ENCODE measurements at places on chromosomes 2 and 18.

- no peaks in the 10 kb centered on the region for H3K27me3 ChIP-seq
- no peaks in the 10 kb centered on the region for H3K4me1 ChIP-seq
- no peak overlapping the region for H3K4me3 ChIP-seq
- DNase-seq = no peak
- H3K27ac ChIP-seq = no peak overlapping the region
These were observed 18.2 kb downstream of the ADRA2B start for GRCh38 chr2:96097951-96098823.

GRCh38 chr2:68726608-68727367, 7.8 kb upstream of the ARHGAP25 start:
- H3K4me1 ChIP-seq = peaks cover 84% of the 10 kb centered on the region
- H3K27me3 ChIP-seq = no peaks in the 10 kb centered on the region
- peak overlapping the region; percentile 73 for H3K27ac ChIP-seq
- H3K4me3 ChIP-seq = peak overlapping the region; percentile 16
- DNase-seq = peak; percentile 98

- no peak overlapping the region for H3K4me3 ChIP-seq
- H3K4me1 ChIP-seq = peaks cover 13% of the 10 kb centered on the region
- H3K36me3 ChIP-seq = no peaks in the 10 kb centered on the region
- no peaks in the 10 kb centered on the region for H3K27me3 ChIP-seq
These were observed 7.1 kb upstream of the NAPG start for GRCh38 chr18:10518595-10519255.

DNA sequence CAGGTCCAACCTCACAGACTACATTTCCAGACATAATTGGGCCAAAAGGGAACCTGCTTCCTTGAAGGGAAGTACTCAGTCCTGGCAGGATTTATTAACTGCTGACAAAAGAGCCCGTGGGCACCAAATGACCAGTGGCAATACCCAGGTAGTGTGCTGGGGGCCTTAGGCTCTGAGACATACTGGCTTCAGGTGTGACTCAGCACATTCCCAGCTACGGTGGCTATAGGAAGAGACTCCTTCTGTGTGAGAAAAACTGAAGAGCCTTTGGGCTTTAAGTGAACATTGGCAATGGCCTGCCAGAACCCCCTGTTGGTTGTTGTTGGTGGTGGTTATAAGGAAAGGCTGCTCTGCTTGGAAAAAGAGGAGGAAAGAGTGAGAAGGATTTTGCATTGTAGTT, 401.8 kb downstream of the KCNJ3 start:
- no peak overlapping the region for H3K4me3 ChIP-seq
- H3K27me3 ChIP-seq = no peaks in the 10 kb centered on the region
- no peaks in the 10 kb centered on the region for H3K36me3 ChIP-seq
- H3K4me1 ChIP-seq = no peaks in the 10 kb centered on the region

DNA sequence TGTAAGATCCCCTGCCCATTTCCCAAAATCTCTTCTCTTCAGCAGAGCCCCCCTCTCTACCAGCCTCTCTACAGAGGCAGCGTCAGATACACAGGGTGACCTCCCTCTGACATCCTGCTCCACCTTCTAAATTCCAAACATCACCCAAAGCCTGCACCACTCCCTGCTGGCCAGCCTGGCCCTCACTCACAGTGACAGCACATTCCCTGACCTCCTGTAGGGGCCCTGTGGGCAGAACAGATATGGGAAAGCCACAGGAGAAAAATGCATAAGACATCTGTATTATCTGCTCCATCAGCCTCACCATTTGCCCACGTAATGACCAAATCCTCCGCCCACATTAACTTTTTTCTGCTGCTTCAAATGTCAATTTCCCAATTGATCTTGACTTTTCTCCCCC, 40.6 kb downstream of the TRABD2A start:
- H3K27me3 ChIP-seq = peaks cover 10% of the 10 kb centered on the region
- H3K27ac ChIP-seq = no peak overlapping the region
- no peak overlapping the region for H3K4me3 ChIP-seq
- H3K36me3 ChIP-seq = no peaks in the 10 kb centered on the region
- peaks cover 1% of the 10 kb centered on the region for H3K4me1 ChIP-seq

DNA sequence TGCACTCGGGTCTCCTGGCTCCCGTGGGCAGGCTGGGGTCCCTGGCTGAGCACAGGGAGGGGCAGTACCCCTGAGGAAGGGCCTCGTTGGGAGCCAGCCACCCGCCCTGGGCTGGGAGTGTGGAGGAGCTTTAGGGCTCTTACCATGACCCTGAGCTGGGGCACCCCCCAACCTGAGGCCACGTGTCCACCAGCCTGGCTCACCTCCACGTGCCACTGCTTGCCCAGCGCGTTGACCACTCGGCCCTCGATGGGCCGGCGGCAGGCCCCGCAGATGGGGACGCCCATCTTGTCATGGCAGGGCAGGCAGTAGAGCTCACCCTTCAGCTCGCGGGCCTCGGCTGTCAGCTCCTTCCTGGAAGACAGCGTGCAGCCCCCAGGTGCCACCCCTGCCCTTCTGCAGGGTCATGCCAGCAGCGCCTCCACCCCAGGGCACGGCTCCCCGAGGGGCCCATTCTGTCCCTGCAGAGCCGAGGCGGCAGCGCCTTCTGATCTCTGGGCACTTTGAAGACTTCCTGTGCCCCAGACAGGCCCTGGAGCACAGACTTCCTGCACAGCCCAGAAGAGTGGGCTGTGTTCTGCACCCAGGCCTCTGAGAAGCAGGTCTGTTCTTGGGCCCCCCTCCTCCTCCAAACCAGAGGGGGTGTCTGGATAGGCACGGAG, 4.0 kb upstream of the GPR17 start:
- no peak overlapping the region for H3K27ac ChIP-seq
- H3K36me3 ChIP-seq = no peaks in the 10 kb centered on the region

DNA sequence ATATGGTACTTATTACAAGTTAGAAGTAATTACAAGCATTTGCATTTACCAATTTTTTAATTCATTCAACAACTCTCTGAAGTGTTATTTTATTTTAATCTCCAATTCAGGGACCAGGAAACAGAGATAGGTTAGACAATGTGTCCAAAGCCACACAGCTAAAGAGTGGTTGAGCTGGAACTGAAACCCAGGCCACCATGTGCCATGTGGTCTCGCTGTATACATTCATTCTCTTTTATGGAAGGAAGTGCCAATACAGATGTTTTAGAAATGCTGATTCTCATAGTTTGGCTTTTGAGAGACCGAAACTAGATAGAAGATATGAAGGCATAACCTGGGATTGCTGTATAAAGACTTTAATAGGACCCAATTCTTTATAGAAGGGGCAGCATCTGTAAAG, 684.6 kb upstream of the ID2 start:
- no peaks in the 10 kb centered on the region for H3K27me3 ChIP-seq
- DNase-seq = peak; percentile 46
- H3K36me3 ChIP-seq = no peaks in the 10 kb centered on the region
- no peak overlapping the region for H3K4me3 ChIP-seq
- H3K27ac ChIP-seq = no peak overlapping the region
- H3K4me1 ChIP-seq = peaks cover 11% of the 10 kb centered on the region

- no peak for DNase-seq
- H3K4me3 ChIP-seq = peak overlapping the region; percentile 66
- peaks cover 29% of the 10 kb centered on the region for H3K27me3 ChIP-seq
- H3K4me1 ChIP-seq = peaks cover 6% of the 10 kb centered on the region
- H3K36me3 ChIP-seq = no peaks in the 10 kb centered on the region
These were observed 9.3 kb upstream of the SPATA3 start for GRCh38 chr2:230986520-230987136.
